CD4-positive, alpha-beta T cell treated with Interleukin-10 for 1 hour (primary cell): ENCODE measurements at places on chromosomes 12 and 14.

DNA sequence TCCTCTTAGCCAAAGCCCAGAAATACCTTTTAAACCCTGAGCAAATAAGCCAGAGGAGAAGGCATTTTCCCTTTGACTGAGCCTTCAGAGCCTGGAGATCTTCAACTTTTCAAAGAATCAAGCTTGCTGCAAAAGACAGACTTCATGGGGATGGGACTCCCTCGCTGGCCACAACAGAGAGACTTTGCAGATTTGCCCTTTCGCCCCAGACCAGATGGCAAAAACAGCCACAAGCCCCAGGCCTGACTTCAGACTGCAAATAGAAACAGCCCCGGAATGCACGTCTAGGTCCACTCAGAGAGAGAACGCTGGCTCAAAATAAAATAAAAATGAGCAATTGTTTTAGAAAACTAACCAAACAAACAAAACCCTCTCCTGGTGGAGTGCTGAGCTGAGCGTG is 114.6 kb upstream of the MED13L start:
- DNase-seq, result no peak

DNA sequence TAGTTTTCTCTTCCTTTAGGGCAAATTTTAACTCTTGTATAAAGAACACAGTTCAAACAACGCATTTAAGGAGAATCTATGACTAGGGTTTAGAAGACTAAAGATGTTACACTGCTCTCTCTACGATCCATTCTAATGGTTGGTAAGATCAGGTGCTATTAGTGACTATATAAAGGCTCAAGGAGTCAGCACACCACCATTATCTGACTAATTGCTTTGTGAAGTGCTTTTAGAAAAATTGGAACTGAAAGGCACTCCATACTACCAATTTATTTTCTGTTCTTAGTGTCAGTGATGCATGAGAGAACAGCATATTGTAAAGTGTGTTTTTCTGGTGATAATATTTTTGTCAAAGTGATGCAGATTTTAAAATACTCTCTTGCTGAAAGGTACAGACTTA is 136.8 kb downstream of the SYT1 start:
- DNase-seq, result no peak

DNA sequence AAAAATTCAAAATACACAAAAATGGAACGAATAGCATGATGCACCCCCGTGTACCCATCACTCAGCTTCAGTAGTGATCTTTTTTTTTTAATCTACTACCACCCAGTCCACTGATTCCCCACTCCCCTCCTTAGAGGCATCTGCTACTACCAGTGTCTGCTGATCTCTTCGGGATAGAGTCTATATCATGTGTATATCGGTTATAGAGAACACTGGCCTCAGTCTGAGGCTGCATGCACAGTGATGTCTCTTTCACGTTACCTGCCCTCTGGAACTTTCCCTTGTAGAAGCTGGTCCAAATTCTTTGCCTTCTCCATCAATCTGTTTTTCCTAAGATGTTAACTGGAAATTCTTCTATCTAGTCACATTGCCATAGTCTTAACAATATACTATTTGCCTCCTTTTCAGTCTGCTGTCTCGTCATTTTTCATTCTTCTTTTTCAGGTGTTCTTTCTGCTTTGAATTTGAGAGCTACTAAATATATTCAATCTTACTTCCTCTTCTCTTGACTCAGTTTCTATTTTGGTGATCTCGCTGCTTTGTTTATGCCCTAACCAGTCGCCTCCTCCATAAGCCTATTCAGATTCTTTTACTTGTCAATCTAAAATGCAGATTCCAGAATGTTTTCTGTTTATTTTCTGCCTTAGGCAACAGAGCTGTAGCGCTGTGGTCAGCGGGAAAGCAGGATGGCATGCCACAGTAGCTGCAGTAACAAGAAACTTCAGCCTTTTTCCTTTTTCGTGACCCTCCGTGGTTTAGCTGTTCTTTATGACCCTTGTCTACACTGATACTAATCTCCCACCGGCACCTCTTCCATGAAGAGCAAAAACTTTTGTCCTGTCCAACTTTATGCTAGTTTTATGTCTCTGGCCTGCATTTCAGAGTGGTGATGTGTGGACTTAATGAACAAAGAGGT is 67.0 kb downstream of the FBXW8 start:
- no peak for DNase-seq

GRCh38 chr12:10214895-10215267 is 2.2 kb downstream of the GABARAPL1 start:
- no peak for DNase-seq

GRCh38 chr12:96821592-96821991 is 85.5 kb upstream of the NEDD1 start:
- DNase-seq, result no peak

DNA sequence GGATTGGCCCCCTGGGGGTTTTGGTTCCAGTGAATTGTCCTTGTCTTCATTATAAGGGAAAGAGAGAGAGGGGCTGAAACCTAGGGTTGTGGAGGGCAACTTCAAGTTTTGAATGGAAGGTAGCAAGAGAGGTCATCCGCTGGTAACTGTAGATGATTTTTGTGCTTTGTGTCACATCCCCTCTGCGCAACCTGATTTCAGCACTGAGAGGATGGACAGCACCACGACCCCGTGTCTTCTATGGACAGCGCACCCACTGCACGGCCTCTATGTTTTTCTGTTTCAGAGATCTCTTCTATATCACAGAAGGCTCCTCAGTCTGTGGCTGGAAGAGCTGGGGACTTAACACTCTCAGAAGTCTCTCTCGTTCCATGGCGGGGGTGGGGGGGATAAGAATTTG is 127.0 kb upstream of the RPH3A start:
- no peak for DNase-seq

DNA sequence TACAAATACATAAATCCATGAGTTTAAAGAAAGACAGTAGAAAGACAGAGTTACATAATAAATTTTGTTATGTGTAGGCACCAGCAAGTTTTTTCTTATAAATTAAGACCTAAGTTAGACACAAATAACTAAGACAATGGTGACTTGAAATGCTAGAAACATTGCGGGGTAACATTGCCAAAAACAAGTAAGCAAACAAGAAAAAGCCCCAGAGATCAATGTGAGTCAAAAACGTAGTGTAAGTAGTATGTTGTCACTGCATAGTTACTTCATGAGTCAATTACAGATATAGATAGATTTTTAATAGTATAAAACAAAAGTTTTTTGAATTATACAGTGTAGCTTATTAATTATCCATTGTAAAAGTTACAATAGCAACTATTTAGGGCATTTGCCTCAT is 83.4 kb downstream of the CNTN1 start:
- no peak for DNase-seq

GRCh38 chr12:56987011-56987410 is 19.3 kb downstream of the ZBTB39 start:
- no peak for DNase-seq

GRCh38 chr12:51941011-51941581 is 10.4 kb upstream of the ACVR1B start:
- no peak for DNase-seq
